AG04449 (cell line): ENCODE measurements at places on chromosomes 7 and 10.

- no peak for DNase-seq
Measured at GRCh38 chr10:42979181-42979580, 97.7 kb upstream of the RET start.

GRCh38 chr10:8238986-8239385 lies 184.5 kb downstream of the GATA3 start:
- no peak for DNase-seq

DNA sequence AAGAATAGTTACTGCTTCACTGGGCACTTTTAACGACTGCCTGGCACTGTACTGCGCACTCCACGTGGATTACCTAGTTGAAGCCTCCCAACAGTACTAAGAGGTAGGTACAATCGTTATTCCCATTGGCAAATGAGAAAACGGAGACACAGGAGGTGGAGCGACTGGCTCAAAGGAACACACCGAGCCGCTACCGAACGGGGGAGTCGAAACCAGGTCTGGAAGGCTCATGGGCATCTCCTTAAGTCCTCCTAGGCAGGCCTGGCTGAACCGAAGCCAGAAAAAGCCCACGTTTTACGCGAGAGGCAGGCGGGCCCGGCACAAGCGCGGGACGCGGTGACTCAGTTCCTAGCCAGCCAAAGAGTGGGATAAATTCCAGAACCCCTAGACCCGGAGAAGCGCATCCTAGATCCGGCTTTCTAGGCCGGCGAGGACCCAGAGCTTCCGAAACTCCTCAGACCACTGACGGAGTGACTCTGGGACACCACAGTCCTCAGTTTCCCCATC lies 472 bp downstream of the PDAP1 start:
- DNase-seq, result peak; percentile 24

GRCh38 chr10:95309958-95310357 lies 19.2 kb upstream of the PDLIM1 start:
- no peak for DNase-seq

- no peak for DNase-seq
Measured at GRCh38 chr7:71457846-71458590, 326.1 kb downstream of the GALNT17 start.

GRCh38 chr7:33711231-33712019 lies 193.9 kb upstream of the BMPER start:
- no peak for DNase-seq

- DNase-seq, result no peak
Measured at GRCh38 chr7:26321435-26321834, 29.8 kb downstream of the SNX10 start.

- no peak for DNase-seq
Measured at GRCh38 chr10:86855513-86855912, 99.1 kb downstream of the BMPR1A start.

DNA sequence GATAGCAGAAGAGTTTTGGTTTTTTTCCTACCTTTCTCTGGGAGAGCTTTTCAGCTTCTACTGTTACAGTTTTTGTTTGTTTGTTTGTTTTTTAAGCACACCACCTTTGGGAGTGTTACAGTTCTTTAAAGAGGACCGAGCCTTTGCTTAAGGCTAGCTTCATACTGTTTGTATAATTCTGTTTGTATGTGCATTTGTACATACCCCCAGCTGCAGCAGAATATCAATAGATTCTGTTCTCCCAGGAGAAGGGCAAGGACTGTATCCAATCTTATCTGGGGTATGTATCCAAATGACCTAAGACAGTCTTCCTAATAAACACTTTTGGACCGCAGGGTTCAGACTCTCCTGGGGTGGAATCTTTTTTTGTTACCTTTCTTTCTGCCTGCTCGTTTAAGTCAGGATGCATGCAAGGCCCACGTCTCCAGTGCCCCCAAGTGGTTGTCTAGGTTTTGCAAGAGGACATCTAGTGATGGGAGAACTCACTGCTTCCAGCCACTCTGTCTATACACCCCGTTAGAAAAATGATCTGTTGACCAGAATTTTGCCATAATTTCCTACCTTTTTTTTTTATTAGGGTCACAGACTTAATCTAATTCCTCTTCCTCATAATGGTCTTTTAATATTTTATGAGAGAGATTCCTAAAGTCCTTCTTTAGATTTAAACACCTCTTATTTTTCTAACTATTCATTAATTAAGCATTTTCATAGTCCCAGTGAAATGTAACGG lies 23.9 kb downstream of the NRF1 start:
- DNase-seq, result no peak

GRCh38 chr10:3714531-3714930 lies 70.5 kb downstream of the KLF6 start:
- DNase-seq, result no peak

- DNase-seq, result no peak
Measured at GRCh38 chr7:128117691-128118090, 86.5 kb upstream of the LRRC4 start.

GRCh38 chr7:133704453-133704852 lies 422.7 kb upstream of the LRGUK start:
- DNase-seq, result no peak

- no peak for DNase-seq
Measured at GRCh38 chr10:24390746-24391145, 181.8 kb downstream of the KIAA1217 start.

- DNase-seq, result no peak
Measured at GRCh38 chr10:110355141-110355831, 50.6 kb upstream of the SMNDC1 start.

GRCh38 chr10:82668221-82668895 lies 793.4 kb downstream of the NRG3 start:
- no peak for DNase-seq

DNA sequence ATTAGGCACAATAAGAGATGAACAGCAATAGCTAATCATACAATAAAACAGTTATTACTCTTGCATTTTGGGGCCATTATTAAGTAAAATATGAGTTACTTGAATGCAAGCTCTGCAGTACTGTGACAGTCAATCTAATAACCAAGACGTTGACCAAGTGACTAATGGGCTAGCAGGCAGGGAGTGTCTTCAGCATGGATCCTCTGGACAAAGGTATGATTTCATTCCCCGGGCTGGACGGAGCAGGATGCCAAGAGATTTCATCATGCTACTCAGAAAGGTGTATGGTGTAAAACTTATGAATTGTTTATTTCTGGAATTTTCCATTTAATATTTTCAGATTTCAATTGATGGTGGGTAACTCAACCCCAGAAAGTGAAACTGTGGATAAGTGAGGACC lies 80.9 kb downstream of the SHH start:
- DNase-seq, result no peak

GRCh38 chr10:35493196-35494118 lies 111.7 kb upstream of the GJD4 start:
- no peak for DNase-seq
